ENCODE measurements at places on chromosomes 3 and 15. TPM values are rescaled to one million over a fixed set of nuclear protein-coding genes. Genes with fewer than 3 reads are reported as not detected.

DNA sequence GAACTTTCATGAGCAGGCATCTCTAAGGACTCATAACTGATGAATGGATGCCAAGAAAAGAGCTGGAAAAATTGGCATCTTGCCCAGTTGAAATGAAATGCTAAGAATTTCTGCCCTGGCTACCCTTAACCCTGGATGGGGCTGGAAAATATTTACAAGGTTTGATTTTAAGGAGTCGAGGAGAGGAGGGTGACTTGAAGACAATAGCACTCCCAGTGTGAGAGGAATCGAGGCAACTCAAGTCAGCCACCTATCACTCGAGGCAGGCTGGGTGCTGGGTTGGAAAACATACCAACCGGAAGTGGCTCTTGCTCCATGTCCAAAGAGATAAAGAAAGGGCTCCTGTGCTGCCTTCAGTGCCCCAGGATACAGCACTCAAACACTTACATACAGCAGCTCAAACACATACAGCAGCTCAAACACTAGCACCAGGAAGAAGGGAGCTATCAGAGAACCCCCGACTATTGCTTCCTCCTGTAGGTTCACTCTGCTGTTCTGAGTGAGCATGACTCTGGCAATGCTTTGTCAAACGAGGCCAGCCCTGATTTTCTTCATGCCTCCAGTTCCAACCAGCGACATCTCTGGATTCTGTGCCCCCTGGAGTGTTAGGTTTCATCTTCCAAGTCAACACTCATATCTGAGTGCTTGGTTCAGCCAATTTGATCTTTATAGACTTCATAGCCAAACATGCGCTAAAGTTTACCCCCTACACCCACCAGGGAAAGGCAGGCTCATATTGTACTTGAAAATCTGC lies 4.9 kb downstream of the PRICKLE2 start:
- DNase-seq: no peak

The SLC24A5 gene
- not detected for total RNA-seq

The TMEM45A gene
- 62.0 TPM for total RNA-seq

- DNase-seq: no peak
These were observed 8.2 kb upstream of the LCTL start for GRCh38 chr15:66573719-66574595.

- DNase-seq: no peak
These were observed 183.7 kb downstream of the RPLP1 start for GRCh38 chr15:69636169-69636915.

The TRIM71 gene
- not detected for total RNA-seq

GRCh38 chr3:175484666-175485065 lies 625.5 kb downstream of the NAALADL2 start:
- DNase-seq: no peak

GRCh38 chr15:62413786-62414185 lies 248.7 kb upstream of the C2CD4B start:
- DNase-seq: no peak

- DNase-seq: no peak
These were observed 4.4 kb upstream of the CHAC1 start for GRCh38 chr15:40948706-40949473.

The SRPRB gene
- total RNA-seq: 78.5 TPM

The ARPP21 gene
- total RNA-seq: 0.73 TPM

DNA sequence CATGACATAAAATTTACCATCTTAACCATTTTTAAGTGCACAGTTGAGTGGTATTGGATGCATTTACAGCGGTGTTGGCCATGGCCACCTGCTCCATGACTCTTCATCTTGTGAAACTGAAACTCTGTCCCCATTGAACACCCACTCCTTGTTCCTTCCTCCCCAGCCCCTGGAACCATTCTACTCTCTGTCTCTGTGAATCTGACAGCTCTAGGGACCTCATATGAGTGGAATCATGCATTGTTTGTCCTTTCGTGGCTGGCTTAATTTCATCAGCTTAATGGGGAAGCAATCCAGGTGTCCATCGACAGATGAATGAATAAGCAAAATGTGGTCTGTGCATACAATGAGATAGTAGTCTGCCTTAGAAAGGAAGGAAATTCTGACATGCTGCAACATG lies 42.5 kb downstream of the PLXNA1 start:
- no peak for DNase-seq

Measured in right lobe of liver (tissue), 6 donors.